ENCODE measurements at places on chromosomes 5 and 9.

DNA sequence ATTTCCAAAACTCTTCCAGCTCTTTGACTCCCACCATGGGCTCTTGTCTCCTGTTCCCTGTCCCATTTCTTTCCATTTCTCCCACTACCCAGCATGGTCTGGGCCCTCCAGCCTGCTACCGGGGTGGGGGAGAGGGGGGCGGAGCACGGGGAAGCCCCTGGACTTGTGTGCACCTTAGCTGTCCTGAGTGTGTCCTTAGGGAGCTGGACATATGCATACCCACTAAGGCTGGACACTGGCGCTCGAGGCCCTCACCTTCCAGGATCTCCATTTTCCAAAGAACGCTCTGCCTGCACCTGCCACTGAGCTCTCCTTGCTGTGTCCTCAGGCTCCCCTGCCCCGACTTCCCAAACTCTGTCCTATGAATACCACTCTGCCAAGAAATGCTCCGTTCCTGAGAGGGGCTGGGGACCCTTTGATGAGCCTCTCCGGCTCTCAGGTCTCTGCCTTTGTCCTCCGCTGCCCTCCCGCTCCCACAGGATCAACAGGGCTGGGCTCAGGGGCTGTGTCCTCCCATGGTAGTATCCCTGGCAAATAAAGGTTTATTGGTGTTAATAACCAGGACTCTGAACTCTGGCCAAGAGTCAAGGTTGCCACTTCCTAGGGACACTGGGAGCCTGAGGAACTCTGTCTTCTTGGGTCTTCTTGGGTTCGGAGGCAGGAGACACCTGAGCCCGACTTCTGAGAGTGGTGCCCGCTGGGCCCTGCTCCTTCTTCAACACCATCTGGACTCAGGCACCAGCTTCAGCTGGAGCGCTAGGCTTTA is 831 bp upstream of the SHROOM1 start:
- no peak for DNase-seq

GRCh38 chr5:181181650-181182565 is 23.1 kb downstream of the TRIM7 start:
- DNase-seq: peak; percentile 63

DNA sequence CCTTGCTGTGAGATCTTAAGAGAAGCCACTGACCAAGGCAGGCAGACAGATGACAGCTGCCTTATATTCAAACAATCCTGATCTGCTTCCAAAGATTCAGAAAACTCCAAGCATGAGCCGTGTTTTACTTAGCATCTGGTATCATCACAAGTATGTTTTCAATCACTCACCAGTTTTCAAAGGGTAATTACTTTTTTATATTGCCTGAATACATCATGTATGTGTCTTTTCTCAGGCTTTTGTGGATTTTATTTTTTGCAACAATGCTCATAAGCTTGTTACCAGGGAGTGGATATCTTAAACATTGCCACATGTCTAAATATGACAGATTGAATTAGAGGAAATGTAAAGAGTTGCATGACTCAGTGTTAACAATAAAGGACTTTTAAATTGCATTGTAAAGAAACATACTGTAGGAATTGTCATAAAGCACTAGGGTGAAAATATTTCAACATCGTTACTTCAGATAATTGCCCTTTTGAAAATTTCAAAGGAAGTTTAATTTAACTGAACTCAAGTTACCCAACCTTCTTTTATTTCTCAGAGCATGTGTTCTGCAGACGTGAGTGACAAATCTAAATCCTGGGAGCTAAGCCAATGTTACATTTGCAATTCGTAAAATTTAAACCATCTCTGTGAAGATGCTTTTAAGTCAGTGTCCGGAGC is 326.1 kb downstream of the PLK2 start:
- peak; percentile 95 for DNase-seq

- no peak for DNase-seq
These were observed 84.5 kb upstream of the FREM1 start for GRCh38 chr9:14994738-14995137.

DNA sequence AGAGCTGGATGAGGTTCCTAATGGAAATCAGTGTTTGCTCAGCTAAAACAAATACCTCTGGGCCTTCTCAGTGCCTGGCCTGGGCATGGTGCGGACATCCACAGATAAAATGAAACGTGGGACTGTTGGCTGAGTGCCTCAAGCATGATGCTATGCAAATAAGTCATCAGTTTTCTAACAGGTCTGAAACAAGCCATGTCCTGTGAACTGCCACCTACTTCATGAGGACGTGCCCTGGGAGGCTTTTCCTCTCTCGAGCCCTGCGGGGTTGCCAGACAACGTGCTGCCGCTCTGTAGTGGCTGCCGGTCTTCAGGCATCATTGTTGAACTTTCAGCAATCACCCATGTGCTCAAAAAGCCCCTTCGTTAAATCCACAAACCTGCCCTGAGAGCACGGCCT is 240.4 kb upstream of the IRX2 start:
- DNase-seq: no peak

DNA sequence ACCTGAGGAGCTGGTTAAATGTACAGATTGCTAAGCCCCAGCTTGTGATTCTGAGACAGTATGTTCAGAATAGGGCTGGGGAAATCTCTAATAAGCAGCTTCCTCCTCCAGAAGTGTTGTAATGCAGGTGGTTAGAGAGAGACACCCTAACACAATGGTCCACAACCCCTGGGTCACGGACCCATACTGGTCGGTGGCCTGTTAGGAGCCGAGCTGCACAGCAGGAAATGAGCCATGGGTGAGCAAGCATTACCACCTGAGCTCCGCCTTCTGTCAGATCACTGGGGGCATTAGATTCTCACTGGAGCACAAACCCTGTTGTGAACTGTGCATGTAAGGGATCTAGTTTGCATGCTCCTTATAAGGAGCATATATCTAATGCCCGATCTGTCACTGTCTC is 61.8 kb downstream of the SLC36A1 start:
- DNase-seq: no peak

- DNase-seq: no peak
These were observed 10.8 kb upstream of the C1QTNF3 start for GRCh38 chr5:34053571-34054399.

GRCh38 chr5:134626369-134627014 is 6.1 kb downstream of the SAR1B start:
- no peak for DNase-seq

DNA sequence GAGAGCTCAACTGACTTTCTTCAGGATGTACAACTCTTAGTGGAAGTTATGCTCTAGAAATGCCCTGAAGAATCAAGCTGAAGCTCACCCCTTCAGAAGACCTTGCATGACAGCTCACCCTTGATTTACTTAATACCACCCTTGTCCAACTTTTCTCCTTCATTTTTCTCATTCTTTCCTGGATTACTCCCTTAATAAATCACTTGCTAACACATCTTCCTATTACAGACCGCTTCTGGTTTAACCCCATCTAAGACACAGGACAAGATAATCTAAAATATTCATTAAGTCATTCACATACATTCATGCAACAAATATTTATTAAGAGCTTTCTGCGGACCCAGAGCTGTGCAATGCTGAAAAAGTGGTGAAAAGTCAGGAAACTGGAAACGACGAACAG is 630.7 kb upstream of the RORB start:
- DNase-seq: no peak

DNA sequence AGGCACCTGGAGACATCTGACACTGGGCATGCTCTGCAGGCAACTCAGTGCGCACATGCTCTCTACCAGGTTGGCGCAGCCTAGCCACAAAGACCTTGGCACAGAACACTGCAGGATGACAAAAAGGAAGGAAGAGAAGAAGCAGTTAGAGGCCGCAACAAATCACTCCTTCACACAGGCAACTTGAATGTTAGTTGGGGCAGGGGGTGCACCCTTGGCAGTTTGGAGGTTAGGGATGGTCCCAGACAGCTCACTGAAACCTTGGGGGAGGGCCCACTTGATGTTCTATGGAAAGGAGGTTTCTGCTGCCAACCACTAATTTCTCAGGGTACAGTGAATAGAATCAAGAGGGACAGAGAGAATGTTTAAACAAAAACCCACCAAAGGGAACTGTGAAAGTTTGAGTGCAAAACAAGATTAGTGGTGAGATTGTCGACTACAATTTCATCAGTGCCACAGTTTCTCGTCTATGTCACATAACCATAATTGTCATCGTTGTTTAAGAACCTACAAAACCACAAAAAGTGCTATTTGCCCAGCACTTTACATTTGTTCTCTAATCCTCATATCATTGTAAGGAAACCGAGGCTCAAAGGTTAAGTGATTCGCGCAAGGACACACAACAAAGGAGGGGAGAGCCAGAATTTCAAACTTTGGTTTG is 48.7 kb downstream of the FBXW11 start:
- DNase-seq: no peak

GRCh38 chr5:163361450-163361849 is 75.9 kb upstream of the CCNG1 start:
- no peak for DNase-seq

GRCh38 chr9:69204849-69205248 is 30.8 kb downstream of the TJP2 start:
- peak; percentile 51 for DNase-seq

GRCh38 chr9:27350382-27350976 is 53.5 kb upstream of the EQTN start:
- DNase-seq: no peak

GRCh38 chr9:129547869-129548570 is 72.9 kb downstream of the C9orf50 start:
- no peak for DNase-seq

DNA sequence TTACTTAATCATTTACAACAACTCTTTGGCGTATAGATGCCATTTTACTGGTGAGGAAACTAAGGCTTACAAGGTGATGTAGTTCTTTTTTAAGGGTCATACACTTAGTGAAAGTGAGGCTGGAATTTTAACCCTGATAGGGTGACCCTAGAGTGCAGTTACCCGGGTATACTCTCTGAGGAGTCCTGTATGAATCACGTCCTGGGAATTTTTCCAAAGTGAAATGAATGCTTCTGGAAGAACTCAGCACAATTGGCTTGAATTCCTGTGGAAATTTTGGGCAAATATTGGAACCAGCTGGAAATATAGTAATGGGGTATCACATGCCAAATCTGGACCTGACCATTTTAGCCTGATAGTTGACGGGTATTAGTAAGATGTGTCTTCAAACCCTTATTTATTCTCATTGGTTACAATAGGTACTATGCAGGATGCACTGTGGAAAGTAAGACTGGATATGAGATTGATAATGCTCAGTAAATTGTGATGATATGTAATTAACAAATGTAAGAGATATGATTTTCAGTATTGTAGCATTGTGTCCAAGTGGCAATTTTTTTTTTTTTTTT is 14.8 kb downstream of the SUB1 start:
- peak; percentile 95 for DNase-seq

GRCh38 chr5:122702524-122702875 is 72.4 kb upstream of the SNX2 start:
- no peak for DNase-seq

DNA sequence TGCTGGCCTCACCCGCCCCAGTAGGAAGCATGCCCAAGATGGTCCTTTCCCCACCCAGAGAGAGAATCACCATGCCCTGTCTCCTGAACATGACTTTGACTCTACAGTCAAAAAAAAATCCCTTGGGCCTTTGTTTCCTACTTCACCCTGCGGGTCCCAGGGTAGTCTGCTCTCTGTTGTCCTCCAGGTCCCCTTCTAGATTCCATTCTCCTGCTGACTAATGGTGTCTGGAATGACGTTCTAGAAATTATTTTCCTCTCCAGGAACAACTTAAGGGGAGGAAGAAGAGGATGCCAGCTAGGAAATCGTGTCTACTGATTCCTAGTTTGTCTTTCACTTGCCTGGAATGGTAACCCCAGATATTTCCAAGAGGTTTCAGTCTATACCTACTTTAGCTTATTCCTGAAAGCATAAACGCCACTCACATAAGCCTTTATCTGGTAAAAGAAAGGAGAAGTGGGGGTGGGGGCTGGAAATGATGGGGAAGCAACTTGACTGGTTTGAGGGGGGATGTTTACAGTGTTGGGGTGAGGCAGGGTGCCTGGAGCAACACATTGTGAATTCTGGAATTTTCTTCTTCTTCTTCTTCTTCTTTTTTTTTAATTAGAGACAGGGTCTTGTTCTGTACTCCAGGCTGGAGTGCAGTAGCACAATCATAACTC is 93.9 kb downstream of the SNX18 start:
- DNase-seq: peak; percentile 59

GRCh38 chr5:94463739-94464138 is 154.7 kb downstream of the KIAA0825 start:
- DNase-seq: peak; percentile 80

GRCh38 chr5:75670577-75670976 is 46.7 kb downstream of the POC5 start:
- DNase-seq: no peak

All from fibroblast of skin of right quadriceps (primary cell).